Aorta (tissue), 5 donors: ENCODE measurements at places on chromosomes 1 and 21. TPM values are rescaled to one million over a fixed set of nuclear protein-coding genes. Genes with fewer than 3 reads are reported as not detected.

Gene NOS1AP
- polyA plus RNA-seq: 0.97 TPM

Gene PYHIN1
- polyA plus RNA-seq: not detected

Gene ST6GALNAC3
- polyA plus RNA-seq: 1.3 TPM

Gene TEDDM1
- polyA plus RNA-seq: not detected

Gene CYP4B1
- 7.0 TPM for polyA plus RNA-seq

Gene EXO1
- 0.38 TPM for polyA plus RNA-seq

Gene LMO4
- polyA plus RNA-seq: 50.5 TPM

Gene ARL8A
- polyA plus RNA-seq: 32.2 TPM

Gene MAGOH
- polyA plus RNA-seq: 65.2 TPM

Gene ATP1A4
- 0.36 TPM for polyA plus RNA-seq

Gene KCNK2
- 2.5 TPM for polyA plus RNA-seq

Gene SMYD3
- polyA plus RNA-seq: 6.0 TPM
